LHCN-M2 (cell line): ENCODE measurements at places on chromosomes 2 and 18. TPM values are rescaled to one million over a fixed set of nuclear protein-coding genes. Genes with fewer than 3 reads are reported as not detected.

DNA sequence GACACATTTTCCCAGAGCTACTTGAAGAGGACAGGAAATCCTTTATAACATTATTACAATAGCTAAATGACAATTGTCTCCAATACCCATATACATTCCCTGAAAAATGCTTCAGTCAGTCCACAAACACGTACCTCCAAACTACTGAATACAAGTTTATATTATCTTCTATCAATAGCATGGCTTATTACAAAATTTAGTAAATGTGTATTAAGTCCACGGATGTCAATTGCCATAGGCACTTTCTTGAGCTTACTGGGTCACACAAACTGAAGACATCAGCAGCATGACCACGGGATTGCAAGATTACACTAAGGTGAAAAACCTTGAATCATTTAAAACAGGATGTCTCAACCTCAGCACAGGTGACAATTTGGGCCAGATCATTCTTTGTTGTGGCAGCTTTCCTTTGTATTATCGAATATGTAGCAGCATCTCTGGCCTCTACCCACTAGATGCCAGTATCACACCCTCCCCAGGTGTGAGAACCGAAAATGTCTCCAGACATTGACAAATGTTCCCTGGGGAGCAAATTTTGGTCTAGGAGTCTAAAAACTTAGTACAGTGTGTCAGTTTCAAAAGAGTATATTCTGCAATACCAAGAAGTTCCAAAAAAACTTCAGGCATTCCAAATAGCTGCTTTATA lies 1.4 kb downstream of the MBD2 start:
- no peak for DNase-seq

DNA sequence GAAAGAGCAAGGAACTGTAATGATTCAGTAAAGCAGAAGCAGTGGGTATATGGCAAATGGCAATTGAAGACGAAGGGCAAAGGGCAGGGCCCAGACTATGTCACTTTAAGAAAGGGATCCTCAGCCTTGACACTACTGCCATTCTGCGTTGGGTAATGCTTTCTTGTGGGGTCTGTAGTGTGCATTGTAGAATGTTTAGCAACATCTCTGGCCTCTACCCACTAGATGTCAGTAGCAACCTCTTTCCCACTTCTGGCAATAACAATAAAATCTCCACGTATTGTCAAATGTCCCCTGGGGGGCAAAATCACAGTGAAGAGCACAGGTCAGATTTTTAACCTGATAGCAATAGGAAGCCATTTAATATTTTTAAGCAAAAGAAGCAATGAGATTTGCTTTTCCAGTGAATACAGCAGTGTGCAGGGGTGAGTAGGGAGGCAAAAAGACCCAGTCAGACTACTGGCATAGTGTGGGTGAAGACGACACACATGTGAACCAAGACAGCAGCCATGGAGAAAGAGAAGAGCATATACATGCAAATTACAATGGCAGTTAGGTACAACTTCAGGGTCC lies 209.5 kb downstream of the DYM start:
- peak; percentile 59 for DNase-seq

GRCh38 chr2:12730265-12730664 lies 13.5 kb downstream of the TRIB2 start:
- peak; percentile 14 for DNase-seq

DNA sequence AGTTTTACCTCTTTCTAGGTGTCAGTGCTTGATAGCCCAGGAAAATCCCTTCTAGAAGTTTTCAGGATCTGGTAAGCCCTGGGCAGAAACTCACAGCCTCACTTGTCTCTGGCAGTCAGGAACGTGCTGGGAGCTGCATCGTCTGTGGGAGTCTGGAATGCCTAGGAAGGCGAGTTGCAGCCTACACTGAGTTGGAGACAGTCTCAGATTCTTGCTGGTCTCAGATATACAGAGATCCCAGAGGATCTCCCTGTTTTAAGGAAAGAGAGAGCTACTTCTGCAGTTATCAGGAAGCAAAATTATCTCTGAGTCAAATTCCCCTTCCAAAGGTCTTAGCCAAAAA lies 104.4 kb upstream of the CDC42EP3 start:
- DNase-seq, result peak; percentile 74

GRCh38 chr18:80086281-80086680 lies 22.8 kb upstream of the ADNP2 start:
- peak; percentile 11 for DNase-seq

Gene SERPINB12
- 0.29 TPM in 1 of 2 replicates, not detected in the other for total RNA-seq

DNA sequence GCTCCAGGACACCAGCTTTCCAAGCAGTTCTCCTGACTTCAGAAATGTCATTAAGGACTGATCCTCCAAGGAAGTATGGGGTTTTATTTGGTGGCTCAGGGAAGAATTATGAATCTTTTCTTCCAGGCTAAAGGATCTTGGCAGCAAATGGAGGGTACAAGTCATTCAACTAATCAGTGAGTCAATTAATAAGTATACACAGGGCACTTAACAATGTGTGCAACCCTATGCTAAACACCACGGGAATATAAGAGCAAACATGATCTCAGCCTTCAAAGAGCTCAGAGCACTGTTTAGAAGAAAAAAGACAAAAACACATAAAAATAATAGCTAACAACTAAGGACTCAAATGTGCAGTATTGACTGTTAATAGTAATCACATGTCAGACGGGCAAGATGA lies 234.5 kb downstream of the SETBP1 start:
- DNase-seq, result no peak

DNA sequence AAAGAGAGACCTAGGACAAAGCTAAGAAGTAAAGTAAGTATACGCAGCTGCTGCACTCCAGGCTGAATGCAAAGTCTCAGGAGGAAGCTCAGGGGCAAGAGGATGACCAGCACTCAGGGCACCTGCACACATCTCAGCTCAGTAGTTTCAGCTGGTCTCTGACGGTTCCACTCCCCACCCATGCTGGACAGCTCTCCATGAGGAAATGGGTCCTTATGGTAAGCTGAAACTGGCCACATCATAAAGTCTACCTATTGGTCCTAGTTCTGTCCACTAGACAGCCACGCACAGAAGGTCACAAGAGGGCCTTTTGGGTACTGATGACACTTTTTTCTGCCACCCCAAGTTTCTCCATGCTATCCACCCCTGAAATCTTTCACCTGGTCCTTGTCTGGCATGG lies 215.3 kb downstream of the TTC32 start:
- no peak for DNase-seq

DNA sequence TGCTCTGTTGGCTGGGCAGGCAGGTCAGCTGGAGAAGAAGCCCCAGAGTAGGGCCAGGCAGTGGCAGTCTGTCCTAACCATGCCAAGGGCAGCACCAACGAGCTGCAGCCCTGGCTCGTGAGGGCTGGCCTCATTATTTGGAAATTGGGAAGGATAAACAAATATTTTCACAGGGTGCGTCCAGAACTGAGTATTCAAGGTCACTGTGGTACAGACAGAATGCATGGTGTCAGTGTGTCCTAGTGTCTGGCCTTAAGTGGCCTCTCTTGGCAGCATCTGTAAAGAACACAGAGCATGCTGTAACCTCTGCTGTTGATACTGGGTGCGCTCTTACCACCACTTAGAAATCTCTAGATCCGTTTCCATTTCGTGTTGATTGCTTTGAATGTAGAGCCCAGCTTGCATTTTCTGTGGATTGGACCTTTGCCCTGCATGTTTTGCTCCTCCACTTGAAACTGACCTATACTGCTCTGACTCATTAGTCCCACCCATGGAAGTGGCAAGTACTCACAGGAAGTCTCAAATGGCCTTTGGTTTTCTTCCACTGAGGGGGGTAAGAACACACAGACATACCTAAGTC lies 88.2 kb downstream of the GREB1L start:
- DNase-seq, result peak; percentile 93

Gene CLEC4F
- total RNA-seq, result not detected in 2 replicates

- no peak for DNase-seq
Observed at GRCh38 chr2:220814441-220814840, 757.7 kb downstream of the EPHA4 start.

Gene DCDC2C
- total RNA-seq, result not detected in 2 replicates

Gene GALNT5
- 70.6 and 71.7 TPM in 2 replicates for total RNA-seq

DNA sequence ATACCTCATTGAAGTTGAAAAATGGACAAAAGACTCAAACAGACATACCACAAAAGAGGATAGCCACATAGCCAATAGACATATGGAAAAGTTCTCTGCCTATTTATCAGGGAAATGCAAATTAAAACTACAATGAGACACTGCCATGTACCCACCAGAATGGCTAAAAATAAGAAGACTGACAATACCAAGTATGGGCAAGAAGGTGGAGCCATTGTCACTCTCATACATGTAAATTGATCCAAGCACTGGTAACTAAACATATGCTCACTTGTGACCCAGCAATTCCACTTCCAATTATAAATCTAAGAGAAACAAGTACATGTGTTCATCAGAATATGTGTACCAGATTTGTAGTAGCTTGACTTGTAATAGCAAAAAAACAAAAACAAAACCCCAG lies 4.6 kb downstream of the LOXHD1 start:
- DNase-seq, result no peak

DNA sequence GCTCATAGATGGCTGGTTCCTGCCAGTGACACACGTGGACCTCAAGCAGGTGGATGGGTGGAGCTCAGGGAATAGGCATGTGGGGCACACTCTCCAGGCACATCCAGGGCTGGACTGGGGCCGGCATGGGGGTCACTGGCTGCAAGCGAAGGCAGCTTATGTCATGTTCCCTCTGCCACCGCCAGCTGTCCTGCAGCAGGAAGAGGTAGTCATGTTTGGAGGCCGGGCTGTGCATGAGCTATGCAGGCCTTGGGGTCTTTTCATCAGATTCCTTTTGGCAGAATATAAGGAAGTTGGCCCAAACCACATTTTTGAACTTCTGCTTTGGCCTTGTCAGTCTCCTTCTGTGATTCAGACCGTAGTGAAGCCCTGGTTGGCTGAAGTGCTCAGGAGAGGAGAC lies 61.5 kb downstream of the AGAP1 start:
- DNase-seq, result no peak

- no peak for DNase-seq
Observed at GRCh38 chr2:88110830-88111229, 17.0 kb downstream of the FABP1 start.

Gene FBXO15
- total RNA-seq, result 0.29 and 0.51 TPM in 2 replicates

- DNase-seq, result no peak
Observed at GRCh38 chr18:50460716-50461115, 85.9 kb downstream of the SKA1 start.

DNA sequence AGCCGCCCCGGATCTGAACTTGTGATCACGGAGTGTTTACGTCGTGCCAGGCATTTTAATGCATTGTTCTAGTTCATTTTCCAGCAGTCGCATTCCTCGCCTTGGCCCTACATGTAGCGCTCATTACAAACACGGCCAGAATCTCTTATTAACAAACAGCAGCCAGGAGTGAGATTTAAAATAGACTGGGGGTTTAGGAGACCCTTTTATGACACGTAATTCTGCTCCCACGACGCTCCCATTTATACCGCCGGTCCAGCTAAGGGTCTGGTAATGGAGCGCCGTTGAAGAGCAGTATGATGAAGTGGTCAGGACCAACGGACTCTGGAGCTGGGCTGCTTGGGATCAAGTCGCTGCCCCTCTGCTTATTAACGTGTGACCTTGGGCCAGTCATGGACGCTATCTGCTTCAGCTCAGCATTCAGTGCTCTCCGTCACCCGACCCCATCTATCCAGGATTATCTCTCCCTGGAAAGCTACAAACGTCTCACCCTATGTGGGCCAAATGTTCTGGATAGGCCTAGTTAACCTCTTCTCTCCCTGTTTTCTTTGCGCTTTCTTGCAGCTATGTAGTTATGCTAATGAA lies 745 bp downstream of the MSH2 start:
- peak; percentile 22 for DNase-seq

- DNase-seq, result no peak
Observed at GRCh38 chr2:177519534-177520115, 127.1 kb downstream of the AGPS start.

GRCh38 chr2:2108756-2109155 lies 222.3 kb downstream of the MYT1L start:
- no peak for DNase-seq

Gene DHRS9
- total RNA-seq, result not detected in 2 replicates

Gene BOLA3
- 92.3 and 116 TPM in 2 replicates for total RNA-seq

DNA sequence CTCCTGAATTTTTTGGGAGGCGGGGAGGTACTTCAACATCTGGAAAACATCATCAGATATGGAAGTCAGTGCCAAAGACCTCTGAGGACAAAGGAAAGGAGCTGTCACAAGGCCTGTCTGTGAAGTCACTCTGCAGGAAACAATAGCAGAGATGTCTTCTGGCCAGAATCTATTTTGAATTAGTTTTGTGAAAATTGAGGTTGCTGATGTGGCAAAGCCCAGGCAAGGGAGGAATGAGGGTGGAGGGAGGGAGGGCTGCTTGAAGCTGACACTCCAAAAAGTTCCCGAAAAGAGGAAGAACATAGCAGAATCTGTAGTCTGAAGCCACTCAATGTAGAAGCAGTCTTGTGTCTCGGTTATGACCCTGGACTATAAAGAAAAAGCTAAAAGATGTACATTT lies 151.1 kb upstream of the LHCGR start:
- DNase-seq, result no peak

Gene FBXO48
- total RNA-seq, result 0.64 and 1.0 TPM in 2 replicates

DNA sequence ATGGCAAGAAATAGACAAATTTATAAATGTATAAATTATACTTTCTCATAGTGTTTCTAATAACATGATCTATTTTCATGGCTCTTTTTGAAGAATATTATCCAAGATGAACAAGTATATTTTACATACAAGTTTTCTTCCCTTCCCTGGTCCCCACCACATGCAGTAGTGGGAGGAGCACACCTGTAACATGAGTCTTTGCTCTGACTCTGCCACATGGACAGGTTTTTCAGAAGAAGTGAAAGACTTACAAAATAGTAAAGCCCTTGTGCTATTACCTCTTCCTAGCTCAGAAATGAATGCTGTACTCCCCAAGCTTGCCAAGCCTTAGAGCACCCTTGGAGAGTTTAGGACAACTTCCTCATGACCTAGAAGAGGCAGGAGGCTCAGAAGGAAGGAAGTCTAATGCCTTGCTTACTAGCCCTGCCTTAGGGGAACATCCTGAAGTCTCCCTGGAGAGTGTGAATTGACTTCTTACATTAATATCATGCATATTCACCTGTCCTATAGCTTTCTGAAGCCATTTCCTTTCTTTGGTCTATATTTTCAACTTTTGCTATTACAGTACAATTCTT lies 18.4 kb downstream of the MXD1 start:
- no peak for DNase-seq

DNA sequence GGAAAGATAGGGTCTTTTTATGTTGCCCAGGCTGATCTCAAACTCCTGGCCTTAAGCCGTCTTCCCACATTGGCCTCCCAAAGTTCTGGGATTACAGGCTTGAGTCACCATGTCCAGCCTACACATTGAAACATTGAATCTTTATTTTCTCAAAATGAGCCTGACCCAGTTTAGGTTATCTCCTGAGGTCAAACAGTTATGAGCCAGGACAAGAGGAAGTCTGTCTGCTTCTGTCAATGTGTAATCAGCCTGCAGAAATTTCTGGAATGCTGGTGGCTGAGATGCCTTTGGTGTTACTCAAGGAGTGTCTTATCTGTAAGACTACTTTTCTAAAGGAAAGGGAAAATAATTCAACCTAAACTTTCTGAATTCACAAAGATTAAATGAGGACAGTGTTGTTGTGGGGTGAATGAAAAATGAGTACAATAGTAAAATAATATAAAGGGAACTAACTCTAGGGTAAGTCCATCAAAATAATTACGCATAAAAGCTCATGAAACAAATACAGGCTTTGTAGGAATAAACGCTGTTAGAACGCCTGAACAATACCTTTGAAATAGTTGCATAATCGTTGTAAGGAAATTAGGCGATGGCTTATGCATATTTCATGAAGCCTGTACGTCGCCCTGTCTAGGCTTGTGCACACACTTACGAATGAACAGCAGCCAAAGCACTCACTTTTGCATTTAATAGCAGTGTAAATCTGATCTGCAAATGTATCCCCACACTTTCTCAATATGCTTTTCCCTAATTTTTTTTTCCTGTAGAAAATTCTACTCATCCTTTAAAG lies 260.8 kb downstream of the RDH14 start:
- peak; percentile 94 for DNase-seq
